Activated naive CD8-positive, alpha-beta T cell treated with anti-CD3 and anti-CD28 coated beads, Interleukin-2, amount 50 U/mL, for 16 hours (primary cell): ENCODE measurements at places on chromosomes 16 and 17.

DNA sequence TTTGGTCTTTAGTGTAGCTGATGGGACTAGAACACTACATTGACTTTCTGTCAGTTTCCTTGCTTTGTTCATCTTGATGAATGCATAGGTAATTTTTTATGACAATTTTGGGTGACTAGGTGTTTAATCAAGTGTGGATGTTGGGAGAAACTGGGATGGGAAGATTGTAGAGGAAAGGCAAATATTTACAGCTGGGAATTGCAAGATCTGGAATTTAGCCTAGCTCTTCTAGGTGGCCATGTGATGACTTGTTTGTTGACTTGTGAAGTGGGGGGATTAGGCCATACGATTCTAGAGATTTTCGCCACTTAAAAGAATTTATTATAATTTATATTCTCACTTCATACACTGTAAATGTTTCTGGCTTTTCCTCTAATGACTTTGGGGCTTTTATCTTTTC is 480.3 kb upstream of the GOT2 start:
- DNase-seq: no peak

DNA sequence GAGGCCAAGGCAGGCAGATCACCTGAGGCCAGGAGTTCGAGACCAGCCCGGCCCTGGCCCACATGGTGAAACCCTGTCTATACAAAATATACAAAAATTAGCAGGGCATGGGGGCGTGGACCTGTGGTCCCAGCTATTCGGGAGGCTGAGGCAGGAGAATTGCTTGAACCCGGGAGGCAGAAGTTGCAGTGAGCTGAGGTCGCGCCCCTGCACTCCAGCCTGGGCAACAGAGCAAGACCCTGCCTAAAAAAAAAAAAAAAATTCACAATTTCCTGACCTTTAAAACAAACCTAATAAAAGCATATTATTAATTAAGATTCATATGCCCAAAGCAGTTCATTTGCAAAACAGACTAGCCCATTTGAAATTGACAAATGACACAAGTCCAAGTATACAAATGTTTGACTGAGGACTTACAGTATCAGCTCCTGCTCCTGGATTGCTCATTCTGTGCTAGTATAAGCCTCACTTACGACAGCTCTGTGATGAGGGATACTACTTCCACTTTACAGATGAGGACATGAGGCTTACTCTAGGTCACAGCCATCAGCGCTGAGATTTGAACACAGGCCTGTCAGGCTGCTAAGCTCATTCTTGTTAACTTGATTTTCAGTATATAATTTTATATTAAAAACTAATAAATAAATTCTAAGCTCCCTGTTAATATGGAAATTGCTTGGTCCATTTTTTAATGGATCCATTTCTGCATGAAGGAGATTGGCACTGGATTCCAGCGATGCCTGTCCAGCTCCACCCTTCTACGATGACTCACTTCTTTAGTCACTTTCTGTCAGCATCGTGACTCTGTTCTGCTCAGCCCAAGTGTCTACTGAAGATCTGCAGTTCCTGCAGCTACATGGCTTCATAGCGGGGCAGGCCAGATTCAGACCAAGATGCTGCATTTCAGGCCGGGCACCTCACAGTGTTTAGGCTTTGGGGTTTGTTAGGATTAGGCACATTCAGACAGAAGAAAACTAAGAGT is 88.2 kb downstream of the WDR59 start:
- no peak for DNase-seq

DNA sequence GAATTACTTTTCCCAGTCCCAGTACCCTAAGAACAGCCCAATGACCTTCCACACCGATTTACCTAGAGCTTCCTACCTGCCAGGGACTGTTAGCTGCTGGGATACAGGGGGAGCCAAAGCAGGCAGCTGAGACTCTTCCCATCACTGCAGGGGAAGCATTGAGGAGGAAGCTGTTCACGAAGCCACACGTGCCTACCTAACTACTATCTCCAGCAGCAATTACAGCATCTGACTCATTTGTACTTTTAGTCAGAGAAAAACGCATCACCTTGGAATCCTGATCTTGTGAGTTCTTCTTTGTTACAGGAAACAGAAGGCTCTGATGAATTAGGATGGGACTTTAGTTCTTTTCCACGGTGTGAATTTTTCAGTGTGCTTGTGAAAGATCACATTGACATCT is 113.7 kb upstream of the DHX40 start:
- no peak for DNase-seq

- no peak for DNase-seq
Measured at GRCh38 chr17:34151102-34151501, 104.0 kb upstream of the CCL2 start.

DNA sequence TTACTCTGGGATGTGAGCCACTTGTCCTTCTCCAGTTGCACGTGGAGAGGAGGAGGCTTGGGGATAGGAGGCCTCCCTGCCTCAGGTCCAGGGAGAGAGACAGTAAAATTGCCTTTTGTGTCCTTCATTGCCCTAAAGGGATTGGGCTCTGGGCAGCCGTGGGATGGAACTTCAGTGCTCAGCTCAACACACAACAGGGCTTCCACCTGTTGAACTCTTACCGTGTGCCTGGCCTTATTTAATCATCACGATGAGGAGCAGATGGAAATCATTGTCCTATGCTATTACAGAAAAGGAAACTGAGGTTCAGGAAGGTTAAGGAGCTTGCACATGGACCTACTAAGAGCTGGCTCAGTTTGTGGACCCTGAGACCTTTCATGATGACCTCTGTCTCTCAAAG is 92.4 kb upstream of the CDC42EP4 start:
- no peak for DNase-seq

DNA sequence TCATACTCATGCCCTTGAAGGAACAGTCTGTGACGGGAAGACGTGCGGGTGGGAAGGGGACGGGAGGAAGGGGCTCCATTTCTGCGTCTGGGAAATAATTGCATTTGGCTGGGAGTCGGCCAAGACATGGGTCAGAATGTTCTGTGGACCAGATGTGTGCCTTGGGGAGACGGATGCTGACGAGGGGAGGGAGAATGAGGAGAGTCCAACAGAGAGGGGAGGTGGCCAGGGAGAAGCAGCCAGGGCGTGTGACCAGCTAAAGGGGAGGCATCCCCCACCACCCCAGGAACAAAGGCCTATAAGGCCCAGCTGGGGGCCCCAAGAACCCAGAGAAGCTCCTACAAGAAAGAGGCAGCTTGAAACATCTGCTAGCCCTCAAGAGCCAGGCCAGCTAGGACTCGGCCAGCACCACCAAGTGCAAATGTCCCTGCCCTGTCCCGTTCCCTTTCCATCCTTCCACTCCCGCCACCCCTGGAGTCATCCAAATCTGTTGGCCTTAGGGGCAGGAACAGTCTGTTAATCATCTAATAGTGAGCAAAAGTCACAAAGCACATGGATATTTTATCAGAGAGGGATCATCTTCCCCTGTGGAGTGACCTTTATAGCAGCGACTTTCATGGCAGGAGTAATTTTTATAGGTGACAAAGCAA is 42.5 kb upstream of the BCO1 start:
- no peak for DNase-seq

GRCh38 chr16:66878067-66878466 is 2.2 kb upstream of the PDP2 start:
- no peak for DNase-seq

GRCh38 chr17:16534236-16534635 is 34.8 kb downstream of the ZNF287 start:
- no peak for DNase-seq

DNA sequence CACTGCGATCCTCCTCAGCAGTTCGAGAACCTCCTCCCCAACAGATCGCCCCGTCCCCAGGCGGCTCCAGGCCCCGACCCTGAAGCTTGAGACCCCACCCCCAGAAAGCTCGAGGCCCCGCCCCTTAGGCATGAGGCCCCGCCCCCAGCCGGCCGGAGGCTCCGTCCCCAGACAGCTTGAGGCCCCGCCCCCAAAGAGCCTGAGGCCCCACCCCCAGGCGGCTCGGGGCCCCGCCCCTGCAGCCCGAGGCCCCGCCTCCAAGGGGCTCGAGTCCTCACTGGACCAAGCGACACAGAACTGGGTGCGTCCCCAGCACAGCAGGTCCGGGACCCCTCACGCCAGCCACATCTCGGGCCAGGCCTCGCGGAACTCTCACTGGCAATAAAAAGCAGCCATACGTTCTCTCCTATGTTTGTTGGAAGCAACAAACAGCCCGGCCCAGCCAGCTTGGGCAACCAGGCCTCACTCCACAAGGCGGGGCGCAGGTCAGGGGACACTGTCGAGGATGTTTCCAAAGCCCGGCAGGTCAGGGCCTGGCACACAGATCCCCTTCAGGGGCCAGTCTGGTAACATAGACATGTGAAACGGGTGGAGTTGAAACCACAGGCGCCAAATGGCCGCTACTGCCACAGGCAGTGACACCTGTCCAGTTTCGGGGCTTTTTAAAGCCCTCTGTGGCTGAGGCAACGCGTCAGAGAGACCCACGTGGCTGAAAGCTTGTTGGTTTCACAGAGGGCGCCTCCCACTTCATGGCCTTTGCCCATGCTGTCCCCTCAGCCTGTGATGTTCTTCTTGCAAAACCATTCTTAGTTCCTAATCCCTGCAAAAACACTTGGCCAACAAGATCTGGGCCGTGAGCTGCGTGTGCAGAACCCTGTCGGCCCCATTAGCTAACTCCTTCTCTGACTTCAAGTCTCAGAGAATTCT is 224.2 kb downstream of the PARN start:
- no peak for DNase-seq

- no peak for DNase-seq
Measured at GRCh38 chr17:61413661-61414126, 14.1 kb downstream of the TBX2 start.

- DNase-seq: no peak
Measured at GRCh38 chr17:73546114-73546513, 98.1 kb downstream of the SDK2 start.

DNA sequence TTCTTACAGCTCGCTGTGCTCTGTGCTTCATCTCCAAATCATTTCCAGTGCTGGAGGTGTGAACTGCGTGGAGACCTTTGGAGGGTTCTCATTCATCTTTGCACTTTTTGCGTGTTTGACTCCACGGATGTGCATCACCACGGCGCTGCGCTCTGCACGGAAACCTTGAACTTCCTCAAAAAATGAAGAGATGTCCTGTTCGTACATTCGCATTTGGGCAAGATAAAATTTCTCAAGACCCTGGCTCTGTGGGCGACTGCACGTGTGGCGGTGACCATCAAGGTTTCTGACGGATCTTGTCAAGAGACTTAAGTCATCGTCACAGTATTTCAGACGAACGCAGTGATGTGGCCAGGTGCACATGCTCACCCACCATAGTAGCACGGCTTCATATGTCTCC is 10.3 kb upstream of the PVALEF start:
- no peak for DNase-seq

DNA sequence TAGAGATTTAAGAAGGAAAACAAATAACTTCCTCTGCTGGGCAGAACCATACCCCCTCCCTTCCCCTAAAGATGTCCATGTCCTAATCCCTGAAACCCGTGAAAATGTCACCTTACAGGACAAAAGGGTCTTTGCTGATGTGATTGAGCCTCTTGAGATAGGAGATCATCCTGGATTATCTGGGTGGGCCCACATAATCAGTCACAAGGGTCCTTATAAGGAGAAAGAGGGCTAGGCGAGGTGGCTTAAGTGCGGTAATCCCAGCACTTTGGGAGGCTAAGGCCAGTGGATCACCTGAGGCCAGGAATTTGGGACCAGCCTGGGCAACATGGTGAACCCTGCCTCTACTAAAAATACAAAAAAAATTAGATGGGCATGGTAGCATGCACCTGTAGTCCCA is 12.0 kb upstream of the SLC39A11 start:
- DNase-seq: no peak

- DNase-seq: no peak
Measured at GRCh38 chr16:56277075-56277474, 85.8 kb downstream of the GNAO1 start.

DNA sequence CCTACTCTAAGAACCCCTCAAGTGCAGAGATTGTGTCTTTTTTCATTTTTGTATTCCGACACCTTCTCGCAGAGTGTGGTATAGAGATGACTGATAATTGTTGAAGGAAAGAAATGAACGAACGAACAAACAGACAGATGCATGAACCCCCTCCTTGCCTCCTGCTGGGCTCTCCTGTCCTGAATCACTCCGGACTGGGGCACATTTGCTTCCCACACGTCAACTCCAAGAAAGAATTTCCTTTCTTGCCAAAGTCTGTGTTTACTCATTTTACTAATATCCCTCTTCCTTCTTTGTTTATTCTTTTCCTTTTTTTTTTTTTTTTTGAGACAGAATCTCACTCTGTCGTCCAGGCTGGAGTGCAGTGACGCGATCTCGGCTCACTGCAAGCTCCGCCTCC is 37.5 kb upstream of the BHLHA9 start:
- no peak for DNase-seq

- DNase-seq: no peak
Measured at GRCh38 chr16:50335196-50335958, 33.4 kb downstream of the BRD7 start.

DNA sequence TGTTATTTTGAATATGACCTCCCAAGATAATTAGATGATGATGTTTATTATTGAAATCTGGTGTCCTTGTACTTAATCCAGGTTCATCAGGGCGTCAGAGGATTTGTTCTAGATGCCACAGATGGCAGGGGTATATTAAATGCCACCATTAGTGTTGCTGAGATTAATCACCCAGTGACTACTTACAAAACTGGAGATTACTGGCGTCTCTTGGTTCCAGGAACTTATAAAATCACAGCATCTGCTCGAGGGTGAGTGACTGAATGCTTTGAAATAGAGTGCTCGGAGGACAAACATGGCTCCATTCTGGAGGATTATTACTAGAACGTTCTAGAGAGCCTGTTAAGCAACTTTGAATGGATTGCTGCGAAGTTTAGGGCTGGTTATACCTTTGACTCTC is 33.5 kb upstream of the GOSR1 start:
- no peak for DNase-seq

- no peak for DNase-seq
Measured at GRCh38 chr17:50079334-50080095, 15.6 kb upstream of the PDK2 start.

DNA sequence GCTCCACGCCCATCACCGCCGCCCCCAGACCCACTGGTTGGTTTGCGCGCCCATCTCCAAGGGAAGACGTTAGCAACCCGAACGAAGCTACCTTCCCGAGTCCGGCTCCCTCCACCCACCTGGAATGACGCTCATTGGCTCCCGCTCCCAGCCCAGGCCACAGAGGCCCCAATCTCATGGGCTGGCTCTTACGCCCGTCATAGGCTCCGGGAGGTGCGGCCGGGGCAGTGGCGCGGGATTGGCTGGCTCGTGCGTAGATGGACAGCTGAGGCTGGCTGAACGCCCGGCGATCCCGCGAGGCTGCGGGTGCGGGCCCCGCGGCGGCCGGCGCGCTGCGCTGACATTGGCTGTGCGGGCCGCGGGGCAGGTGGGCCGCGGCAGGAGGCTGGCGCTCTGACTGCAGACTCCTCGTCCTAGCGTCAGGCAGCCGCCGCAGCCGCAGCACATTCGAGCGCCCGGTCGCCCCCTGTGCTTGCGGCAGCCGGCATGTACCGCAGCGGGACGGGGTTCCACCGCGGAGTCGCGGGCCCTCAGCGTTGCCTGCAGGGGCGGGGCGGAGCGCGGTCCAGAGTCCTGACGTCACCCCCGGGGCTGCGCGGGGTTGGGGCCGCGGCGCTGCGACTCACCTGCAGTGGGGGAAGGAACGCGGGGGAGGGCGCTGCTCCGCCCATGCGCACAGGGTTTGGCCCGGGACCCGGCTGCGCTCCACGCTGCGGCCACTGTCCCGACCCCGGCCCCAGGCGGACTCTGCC is 453 bp upstream of the MYH10 start:
- DNase-seq: peak; percentile 76
